Nasal cavity respiratory epithelium epithelial cell of viscerocranial mucosa (primary cell): ENCODE measurements at places on chromosomes 2 and 18. TPM values are rescaled to one million over a fixed set of nuclear protein-coding genes. Genes with fewer than 3 reads are reported as not detected.

The GPAT2 gene
- under 0.01 and 0.07 TPM in 2 replicates for total RNA-seq

The AQP12B gene
- not detected in 2 replicates for total RNA-seq

The TIA1 gene
- 49.2 and 96.7 TPM in 2 replicates for total RNA-seq

The TTR gene
- not detected in 2 replicates for total RNA-seq

The SGPP2 gene
- total RNA-seq: 13.0 and 45.8 TPM in 2 replicates

The PLB1 gene
- total RNA-seq: 0.34 and 1.6 TPM in 2 replicates

The VSNL1 gene
- 2.1 and 11.7 TPM in 2 replicates for total RNA-seq

The UGT1A9 gene
- total RNA-seq: not detected in 2 replicates

The THUMPD2 gene
- total RNA-seq: 10.3 and 19.4 TPM in 2 replicates

The TUBB8B gene
- under 0.01 and 0.43 TPM in 2 replicates for total RNA-seq

The ADRA2B gene
- under 0.01 and 0.07 TPM in 2 replicates for total RNA-seq

The LIMS3 gene
- total RNA-seq: 3.1 TPM in 1 of 2 replicates, not detected in the other

The GAD1 gene
- 0.34 and 2.2 TPM in 2 replicates for total RNA-seq

The SH2D6 gene
- under 0.01 and 0.28 TPM in 2 replicates for total RNA-seq

The RESP18 gene
- total RNA-seq: not detected in 2 replicates

The PAX8 gene
- total RNA-seq: under 0.01 and 1.1 TPM in 2 replicates

The MYO5B gene
- 53.4 and 57.1 TPM in 2 replicates for total RNA-seq

The DCC gene
- total RNA-seq: not detected in 2 replicates

The COLEC12 gene
- total RNA-seq: not detected in 2 replicates

The NEU2 gene
- not detected in 2 replicates for total RNA-seq

The GPBAR1 gene
- total RNA-seq: under 0.01 and 0.07 TPM in 2 replicates

The SKA1 gene
- under 0.01 and 0.34 TPM in 2 replicates for total RNA-seq

The NLRC4 gene
- total RNA-seq: 0.07 and 0.68 TPM in 2 replicates

The MAPRE3 gene
- 2.1 and 9.8 TPM in 2 replicates for total RNA-seq

The LCT gene
- 0.07 TPM in 1 of 2 replicates, not detected in the other for total RNA-seq

The FIGN gene
- 1.0 and 1.6 TPM in 2 replicates for total RNA-seq

The ZAP70 gene
- total RNA-seq: 0.07 TPM in 1 of 2 replicates, not detected in the other

The WIPF1 gene
- under 0.01 and 0.14 TPM in 2 replicates for total RNA-seq

The ABCG5 gene
- total RNA-seq: not detected in 2 replicates

The TM4SF20 gene
- total RNA-seq: not detected in 2 replicates

The ZEB2 gene
- total RNA-seq: 0.14 TPM in 1 of 2 replicates, not detected in the other

The GALR1 gene
- not detected in 2 replicates for total RNA-seq

The EML6 gene
- total RNA-seq: 1.7 and 1.9 TPM in 2 replicates

The NAT8 gene
- not detected in 2 replicates for total RNA-seq

The ALPG gene
- not detected in 2 replicates for total RNA-seq

The IMPA2 gene
- total RNA-seq: 47.1 and 91.6 TPM in 2 replicates

The GALNT3 gene
- 92.9 and 105 TPM in 2 replicates for total RNA-seq

The TMEM200C gene
- total RNA-seq: under 0.01 TPM in 1 of 2 replicates, not detected in the other

The GKN2 gene
- not detected in 2 replicates for total RNA-seq

The SERPINB13 gene
- 16.7 and 114 TPM in 2 replicates for total RNA-seq

The PKDCC gene
- total RNA-seq: 0.28 and 0.34 TPM in 2 replicates

The ZNF2 gene
- 7.2 and 7.8 TPM in 2 replicates for total RNA-seq

The CXCR1 gene
- total RNA-seq: not detected in 2 replicates
